ENCODE measurements at places on chromosomes 7 and 10.

DNA sequence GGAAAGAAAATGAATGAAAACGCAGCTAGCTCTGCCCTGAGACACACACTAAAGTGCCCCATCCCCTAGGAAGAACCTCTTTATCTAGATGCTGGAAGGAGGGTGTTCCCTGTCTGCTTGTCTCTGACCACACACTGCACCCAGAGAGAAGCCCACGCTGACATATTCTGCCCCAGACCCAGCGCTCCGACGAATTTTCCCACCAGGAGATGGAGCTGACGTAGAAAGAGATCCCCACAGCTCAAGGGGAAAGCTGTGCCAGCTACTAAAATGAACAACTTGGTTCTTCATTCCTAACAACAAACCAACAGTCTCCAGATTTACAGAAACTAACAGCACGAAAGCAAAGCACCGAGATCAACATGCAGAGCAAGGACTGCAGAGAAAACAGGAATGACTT, 73.3 kb downstream of the KIAA1549 start:
- no peak for DNase-seq

- no peak for DNase-seq
Measured at GRCh38 chr7:134946260-134946659, 40.0 kb upstream of the AGBL3 start.

DNA sequence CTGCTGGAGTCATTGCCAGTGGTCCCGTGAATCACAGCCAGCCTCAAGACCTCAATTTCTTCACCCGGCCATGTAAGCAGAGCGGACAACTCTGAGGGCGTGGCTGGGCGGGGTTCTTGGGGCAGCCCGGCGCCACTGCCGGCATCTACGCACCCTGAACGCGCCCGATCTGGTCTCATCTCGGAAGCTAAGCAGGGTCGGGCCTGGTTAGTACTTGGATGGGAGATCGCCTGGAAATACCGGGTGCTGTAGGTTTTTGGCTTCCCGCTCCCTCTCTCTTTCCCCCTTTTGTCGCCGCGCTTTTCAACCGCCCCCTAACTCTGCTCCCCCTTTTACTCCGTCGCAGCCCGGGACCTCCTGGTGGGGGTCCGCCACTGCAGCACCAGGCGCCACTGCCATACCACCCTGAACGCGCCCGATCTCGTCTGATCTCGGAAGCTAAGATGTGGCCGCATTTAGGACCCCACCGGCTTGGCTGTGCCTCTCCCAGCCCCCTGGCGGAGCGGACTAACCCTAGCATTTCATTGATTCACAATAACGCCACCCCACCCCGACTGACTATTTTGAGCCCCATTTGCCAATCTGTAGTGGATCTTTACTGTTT, 25.3 kb downstream of the GARIN1A start:
- peak; percentile 26 for DNase-seq

DNA sequence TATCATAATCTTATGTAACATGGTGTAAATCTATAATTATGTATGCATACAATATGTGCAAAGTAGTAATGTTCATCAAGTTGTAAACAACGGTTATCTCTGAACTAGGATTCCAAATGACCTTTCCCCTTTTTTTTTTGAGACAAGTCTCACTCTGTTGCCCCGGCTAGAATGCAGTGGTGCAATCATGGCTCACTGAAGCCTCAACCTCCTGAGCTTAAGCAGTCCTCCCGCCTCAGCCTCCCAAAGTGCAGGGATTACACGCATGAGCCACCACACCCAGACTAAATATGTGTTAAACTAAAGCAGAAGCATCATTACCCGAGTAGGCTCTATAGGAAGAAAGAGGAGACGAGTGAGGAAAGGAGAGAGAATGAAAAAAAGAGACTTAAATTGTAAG, 7.8 kb upstream of the KMT2C start:
- no peak for DNase-seq

DNA sequence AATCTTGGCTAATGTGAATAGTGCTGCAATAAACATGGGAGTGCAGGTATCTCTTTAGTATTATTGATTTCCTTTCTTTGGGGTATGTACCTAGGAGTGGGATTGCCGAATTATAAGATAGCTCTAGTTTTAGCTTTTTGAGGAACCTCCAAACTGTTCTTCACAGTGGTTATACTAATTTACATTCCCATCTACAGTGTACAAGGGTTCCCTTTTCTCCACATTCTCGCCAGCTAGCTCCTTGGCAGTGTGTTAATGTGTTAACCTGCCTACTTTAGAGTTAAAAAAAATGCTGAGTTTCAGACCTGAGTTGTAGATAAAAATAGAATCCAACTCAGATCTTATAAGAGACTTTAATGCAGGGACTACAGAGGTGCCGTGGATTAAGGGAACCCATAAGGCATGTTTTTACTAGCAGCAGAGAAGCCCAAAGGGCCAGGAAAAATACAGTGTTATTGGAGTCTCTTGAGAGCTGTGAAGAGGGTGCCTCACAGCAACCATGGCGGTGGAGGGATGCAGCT, 35.4 kb downstream of the CDK13 start:
- no peak for DNase-seq

DNA sequence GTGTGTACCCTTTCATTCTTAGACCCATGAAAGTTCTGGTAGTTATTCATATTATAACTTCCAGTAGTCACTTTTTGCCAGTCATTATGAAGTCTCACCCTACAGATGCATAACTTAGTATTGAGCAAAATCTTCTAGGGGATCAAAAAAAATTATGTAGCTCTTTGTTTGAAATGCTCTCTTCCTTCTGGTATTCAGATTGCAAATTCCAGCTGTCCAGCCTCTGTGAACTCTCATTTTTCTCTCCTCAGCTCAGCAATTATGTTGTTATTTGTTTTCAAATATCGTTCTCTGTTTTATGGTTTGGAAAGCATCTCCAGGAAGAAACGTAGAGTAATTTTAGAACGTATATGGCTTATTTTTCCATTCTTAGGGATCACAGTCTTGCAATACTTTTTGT, 442.5 kb downstream of the SEMA3D start:
- no peak for DNase-seq

DNA sequence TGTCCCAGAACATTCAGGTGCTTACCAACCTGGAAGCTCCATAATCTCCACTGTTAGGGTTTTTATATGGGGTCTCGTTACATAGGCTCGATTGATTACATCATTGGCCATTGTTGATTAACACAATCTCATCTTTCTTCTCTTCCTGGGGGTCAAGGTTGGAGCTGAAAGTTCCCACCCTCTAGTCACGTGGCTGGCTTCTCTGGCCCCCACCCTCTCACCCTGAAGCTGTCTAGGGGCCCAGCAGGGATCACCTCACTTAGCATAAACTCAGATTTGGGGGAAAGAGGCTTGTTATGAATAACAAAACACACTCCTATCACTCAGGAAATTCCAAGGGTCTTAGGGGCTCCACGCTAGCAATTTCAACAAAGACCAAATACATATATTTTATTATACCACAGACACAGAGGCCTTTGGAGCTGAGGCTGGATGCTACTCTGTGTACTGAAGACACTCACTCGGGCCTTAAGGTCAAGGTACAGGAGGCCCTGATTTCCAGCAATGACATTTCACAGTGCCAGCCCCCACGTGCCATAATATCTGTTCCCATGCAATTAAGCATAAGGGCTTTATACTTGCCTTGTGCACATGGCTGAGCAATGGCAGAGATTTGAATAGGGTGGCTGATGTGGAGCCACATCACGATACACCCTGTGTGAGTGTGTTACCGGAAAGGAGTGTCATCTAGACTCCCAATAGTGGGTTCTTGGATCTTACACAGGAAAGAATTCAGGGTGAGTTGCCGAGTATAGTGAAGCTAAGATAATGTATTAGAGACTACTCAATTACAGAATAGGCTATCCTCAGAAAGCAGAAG, 108.2 kb downstream of the COL26A1 start:
- no peak for DNase-seq

DNA sequence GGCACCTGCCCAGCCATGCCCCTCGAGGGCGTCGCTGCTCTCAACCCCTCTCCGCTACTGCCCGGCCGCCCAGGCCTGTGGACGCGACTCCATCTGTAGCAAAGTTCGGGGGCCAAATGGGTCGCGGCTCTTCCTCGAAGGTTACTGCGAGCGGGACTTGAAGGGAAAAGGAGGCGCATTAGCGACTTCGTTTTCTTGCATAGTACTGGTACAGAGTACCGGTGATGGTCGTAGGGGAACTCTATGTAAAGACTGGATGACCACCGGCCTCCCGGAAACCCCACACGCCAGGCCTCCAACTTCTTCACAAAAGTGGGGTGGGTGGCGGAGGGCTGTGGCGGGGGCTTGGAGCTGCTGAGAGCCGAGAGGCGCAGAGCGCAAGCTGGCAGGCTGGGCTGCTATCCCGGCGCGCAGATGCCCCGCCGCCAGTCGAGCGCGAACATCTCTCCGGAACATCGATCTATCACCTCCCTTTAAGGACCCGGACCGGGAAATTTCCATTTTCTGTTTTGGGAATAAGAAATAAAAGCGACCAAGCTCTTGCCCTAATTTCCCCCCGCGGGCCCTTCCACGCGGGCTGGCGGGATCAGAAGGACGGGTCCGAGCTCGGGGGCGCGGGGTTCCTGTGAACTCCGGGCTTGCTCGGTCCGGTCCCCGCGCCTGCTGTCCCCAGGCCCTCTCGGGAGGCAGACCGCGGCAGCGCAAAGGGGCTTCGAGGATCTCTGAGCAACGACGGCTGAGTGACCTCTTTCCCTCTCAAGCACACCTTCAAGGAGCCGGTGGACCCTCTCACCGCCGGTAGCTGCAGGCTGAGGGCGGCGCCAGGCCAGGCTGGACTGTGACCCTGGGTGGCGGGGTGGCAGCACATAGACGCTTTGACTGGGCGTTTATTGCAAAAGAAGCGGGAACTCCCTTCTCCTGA, 12.2 kb upstream of the FEZF1 start:
- DNase-seq = no peak

GRCh38 chr7:94417306-94417705, 22.6 kb downstream of the COL1A2 start:
- DNase-seq = no peak

GRCh38 chr7:111103678-111104274, 12.8 kb downstream of the LRRN3 start:
- DNase-seq = no peak

GRCh38 chr10:4407783-4408182, 418.2 kb upstream of the AKR1E2 start:
- DNase-seq = no peak

GRCh38 chr7:70787771-70788170, 344.2 kb upstream of the GALNT17 start:
- DNase-seq = no peak

DNA sequence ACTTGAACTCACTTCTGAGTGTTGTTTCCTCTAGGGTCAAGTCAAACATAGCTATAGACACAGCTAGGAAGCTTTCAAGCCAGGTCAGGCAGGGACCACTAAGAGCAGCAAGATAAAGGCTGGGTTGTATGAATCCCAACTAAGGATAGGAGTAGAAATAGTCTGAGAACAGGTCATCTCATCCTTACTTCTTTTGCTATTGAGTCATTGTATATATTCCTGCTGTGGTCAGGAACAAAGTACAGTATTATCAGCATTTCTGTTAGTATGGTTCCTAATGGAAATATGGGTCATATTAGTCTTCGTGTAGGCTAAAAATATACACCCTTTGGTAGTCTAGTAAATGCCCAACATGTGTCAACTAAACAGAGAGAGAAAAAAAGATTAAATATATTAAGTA, 145.3 kb downstream of the BTAF1 start:
- DNase-seq = no peak

- DNase-seq = no peak
Measured at GRCh38 chr7:138816650-138817049, 18.7 kb upstream of the ATP6V0A4 start.

- DNase-seq = no peak
Measured at GRCh38 chr10:123249894-123250293, 95.7 kb downstream of the BUB3 start.

DNA sequence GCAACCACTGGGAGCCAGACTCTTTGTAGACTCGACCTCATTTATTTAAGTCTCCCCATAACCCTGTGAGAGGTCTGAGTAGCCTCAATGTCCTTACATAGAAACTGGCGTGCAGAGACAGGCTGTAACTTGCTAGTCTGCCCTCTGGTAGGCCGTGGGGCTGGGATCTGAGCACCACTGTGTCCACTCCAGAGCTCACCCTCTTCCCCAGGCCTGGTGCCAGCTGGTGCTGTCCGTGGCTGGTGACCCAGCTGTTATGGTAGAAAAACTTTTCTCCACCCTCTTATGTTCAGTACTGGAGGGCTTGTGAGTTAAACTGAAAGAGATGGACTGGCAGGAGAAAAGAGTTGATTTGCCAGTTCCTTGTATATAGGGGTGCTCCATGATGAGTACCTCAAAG, 41.9 kb downstream of the ADAMTS14 start:
- no peak for DNase-seq

- no peak for DNase-seq
Measured at GRCh38 chr10:120426306-120426705, 30.7 kb upstream of the PLPP4 start.

DNA sequence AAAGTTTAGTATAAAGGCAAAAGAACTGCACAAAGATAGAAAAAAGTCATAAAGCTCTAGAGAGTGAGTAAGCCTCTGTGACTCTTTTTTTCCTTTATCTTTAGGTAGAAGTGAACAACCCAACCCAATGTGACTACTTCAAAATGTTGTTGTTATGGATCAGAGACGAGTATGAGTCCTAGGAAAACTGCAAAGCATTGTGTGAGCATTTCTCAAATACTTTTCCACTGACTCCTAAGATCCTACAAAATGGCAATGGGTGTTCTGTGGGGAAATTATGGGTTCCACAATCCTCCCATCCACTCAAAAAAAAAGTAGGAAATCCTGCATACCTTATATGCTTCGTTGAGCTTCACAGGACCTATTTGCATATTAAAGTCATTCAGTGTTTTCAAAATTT, 177.1 kb downstream of the DGKI start:
- no peak for DNase-seq

Data from left ventricle myocardium inferior (tissue), 1 donor.